Activated naive CD4-positive, alpha-beta T cell treated with anti-CD3 and anti-CD28 coated beads for 36 hours (primary cell): ENCODE measurements at places on chromosomes 1 and 21.
A peak's percentile ranks its signal among the peaks of the same experiment; 100 is the strongest.

DNA sequence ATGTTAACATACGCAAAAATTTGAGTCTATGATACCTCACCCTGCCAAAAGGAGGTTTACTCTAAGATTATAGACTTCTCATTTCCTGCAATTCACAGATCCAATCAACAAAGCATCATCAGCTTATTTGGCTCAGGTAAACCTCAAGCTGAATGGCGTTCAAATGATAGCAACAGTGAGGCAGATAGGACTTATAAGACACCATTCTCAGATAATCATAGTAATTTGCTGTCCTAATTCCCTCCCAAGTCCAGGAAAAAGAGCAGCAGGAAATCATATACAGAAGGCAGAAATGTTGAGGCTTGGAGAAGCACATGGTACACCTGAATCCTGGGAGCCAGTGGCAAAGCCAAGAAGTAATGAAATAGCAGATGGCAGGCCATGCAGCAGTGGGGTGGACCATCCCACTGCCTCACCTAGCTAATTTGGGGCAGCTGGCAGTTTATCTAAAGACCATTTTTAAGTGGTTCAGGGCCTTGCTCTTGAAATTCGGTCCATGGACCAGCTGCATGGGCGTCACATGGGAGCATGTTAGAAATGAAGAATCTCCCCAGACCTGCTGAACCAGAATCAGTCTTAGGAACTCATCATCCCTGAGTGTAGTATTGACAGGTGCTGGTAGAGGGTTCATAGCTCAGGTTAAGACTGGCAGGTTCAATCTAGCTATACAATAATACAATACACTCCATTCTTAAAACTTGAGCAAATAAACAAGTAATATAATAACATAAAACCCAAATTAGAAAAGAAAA lies 57.7 kb downstream of the ASTN1 start:
- no peak for DNase-seq

- no peak for DNase-seq
These were observed 14.7 kb upstream of the GUCA2A start for GRCh38 chr1:42179275-42179674.

DNA sequence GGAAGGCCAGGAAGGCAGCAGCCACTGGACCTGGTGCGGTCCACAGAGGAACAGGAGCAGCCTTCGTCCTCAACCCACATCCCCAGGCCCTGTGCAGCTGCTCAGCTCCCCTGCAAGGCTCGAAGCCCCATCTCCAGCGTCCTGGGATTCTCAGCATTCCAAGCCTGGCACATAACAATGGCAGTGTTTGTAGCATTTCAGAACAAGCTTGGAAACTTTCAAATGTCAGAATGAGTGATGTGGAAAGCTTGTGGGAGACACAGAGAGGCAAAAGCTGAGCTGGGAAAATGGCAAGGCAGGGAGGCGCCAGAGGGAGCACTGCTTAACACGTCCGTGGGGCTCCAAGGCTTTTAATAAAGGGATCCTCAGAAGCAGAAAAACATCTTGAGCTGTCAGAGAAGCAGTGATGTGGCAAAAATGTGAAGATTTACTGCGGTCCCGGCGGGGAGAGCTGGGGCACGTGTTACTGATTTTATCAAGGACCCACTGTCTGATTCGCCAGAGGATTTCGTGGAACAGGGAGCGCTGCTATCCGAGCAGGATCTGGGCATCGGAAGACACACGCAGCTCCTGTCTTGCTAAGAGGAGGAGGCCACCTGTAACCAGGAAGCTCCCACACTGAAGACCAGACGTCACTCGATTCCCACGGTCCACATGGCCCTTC lies 38.1 kb downstream of the TOMM20 start:
- DNase-seq = no peak

DNA sequence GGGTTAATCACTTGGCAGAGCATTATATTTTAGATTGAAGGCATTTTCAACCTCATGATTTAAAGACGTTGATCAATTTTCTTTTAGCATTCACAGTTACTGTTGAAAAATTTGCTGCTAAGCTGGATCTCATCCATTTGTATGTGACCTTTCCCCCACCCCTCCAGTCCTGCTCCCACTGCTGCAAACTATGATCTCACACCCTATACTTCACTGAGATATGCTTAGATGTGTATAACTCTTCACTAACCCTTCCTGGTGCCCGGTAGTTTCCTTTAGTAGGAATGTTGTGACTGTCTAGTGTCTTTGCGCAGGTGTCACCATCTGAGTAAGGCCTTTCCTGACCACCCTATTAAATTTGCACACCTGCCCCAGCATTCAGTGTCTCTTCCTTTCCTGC lies 67.0 kb upstream of the C1orf21 start:
- DNase-seq = no peak

GRCh38 chr1:103156966-103157365 lies 48.6 kb upstream of the COL11A1 start:
- DNase-seq = no peak

DNA sequence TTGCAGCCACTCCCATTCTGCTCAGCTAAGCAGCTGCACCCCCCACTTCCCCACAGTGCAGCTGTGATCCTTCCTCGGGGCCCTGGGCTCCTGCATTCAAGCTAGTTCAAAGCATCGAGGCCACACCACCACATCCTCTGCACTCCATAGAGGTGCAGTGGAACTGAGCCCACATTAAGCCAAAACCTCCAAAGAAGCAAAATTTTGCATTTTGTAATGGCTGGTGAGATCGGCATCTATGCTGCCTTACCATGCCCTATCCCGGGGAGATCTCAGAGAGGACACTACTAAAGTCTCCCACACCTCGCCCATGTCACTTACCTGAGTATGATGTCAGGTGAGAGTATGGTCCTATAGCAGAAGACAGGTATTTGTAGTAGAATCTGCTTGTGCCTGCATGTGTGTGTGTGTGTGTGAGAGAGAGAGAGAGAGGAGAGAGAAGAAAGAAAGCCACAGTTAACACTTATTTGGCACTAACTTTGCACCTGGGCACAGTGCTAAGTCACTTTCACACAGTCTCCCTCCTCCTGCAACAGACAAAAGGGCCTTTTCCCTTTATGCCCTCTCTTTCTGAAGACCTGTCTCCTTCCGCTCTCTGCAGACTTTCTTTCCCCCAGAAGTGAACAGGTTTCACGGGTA lies 89.8 kb downstream of the KIF14 start:
- peak; percentile 69 for DNase-seq

- DNase-seq = no peak
These were observed 9.8 kb downstream of the ATP13A2 start for GRCh38 chr1:17001760-17002523.

DNA sequence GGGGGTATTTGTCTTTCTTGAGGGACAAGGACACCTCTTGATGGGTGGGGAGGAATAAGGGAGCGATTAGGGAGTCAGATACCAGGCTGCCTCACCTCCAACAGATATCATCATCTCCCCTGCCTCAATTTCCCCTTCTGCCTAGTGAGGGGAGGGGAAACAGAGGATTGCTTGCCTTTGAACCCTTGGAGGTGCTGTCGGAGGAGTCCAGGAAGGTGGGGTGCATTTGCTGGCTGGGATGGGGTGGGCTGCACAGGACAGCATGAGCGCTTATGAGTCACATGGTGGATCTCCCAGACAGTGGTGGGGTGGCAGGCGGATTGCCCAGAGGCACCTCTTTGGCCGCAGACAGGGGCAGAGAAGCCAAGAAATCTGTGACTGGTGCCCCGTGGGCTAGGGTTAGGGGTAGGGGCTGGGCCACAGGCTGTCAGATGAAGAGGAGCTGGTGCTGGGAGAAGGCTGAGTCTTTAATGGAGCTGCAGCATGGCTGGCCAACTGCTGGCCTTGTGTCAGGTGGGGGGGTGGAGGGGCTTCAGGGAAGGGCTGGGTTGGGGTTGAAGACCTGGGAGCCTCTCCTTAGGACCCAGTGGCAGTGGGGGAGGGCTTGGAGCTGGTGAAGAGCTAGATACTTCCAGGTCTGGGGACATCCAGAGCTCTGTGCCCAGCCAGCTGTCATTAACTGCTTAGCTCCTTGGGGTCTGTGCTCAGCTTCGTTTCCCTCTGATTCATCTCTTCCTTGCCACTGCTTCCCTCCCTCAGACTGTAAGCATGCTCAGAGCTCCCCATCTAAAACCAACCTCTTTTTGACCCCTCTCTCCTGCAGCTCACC lies 7.0 kb upstream of the ADORA1 start:
- DNase-seq = no peak

DNA sequence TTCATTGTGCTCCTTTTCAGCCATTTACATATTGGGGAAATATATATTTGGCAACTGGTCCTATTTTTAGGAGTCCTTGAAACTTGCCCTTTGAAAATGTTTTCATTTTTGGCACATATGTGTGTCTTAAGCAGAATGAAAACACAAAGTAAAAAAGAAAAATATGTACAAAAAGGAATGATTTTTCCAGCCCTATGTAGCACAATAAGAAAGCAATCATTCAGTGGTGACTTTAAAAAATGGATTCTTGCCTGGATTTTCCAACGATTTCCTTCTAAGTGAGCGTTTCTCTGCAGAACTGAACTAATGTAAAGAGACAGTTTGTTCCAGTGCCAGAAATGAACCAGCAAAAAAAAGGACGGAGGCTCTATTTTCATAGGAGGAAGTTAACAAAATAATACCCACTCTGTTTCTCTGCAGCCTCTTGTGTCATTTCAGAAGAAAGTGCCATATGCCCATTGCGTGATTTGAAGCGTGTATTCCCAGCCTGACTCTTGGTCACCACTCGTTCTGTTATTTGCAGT lies 340.1 kb downstream of the SETD4 start:
- no peak for DNase-seq

DNA sequence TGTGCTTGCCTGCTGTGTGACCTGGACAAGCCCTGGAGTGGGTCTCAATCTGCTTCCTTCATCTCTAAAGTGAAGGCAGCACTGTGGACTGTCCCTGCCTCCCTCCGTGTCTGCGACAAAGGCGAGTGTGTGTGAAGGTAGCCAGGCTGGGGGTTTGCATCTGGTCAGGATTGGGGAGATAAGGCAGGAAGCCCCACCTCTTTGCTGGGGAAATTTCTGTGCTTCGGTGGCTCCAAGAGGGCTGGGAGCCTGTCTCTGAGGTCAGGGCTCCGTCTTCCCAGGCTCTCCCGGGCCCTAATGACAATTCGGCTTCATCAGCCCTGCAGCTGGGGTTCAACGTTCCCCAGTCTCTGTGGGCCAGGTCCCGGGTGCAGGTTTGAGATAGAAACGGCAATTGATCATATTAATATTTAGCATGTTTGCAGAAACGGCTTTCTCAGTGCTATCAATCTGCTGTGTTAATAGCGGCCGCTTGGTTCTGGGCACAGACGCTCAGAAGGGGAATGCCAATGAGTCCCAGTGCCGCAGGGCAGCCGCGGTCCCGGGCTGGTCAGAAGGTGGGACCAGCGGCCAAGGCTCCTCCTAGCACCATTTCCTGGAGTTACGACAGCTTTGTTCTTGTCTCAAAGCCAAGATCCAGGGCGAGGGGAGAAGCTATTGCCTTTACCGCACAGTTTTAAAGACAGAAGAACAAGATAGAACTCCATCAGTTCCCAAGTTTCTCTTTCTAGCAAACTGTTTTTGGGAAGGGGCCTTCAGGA lies 105.7 kb downstream of the PRDM16 start:
- DNase-seq = no peak

GRCh38 chr1:93629101-93630059 lies 52.3 kb downstream of the BCAR3 start:
- DNase-seq = peak; percentile 69

DNA sequence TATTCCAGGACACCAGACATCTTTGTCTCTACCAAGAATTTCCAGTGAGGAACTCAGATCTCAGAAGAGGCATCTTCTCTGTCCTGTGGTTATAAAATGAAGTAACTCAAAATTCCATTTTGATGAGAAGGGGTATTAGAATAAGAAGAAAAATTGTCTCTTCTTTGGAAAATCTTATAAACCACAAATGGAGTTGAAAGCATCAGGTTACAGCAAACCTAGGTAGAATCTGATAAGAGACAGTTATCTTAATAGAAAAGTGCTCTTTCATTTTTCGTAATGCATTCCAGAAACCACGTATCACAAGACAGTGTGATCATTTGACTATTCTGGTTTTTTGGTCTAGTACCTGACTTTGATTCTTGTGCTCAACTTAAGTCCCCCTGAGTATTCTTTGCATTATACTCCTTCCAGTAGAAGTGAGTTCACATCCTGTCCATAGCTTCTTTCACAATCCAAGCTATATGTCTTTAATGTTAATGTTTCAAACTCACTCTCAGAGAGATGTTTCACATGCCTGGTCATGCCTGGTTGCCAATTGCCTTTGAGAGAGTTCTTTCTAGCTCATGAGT lies 120.9 kb upstream of the PRDX6 start:
- DNase-seq = no peak

- no peak for DNase-seq
These were observed 63.8 kb upstream of the CSF1 start for GRCh38 chr1:109846846-109847245.

- DNase-seq = peak; percentile 45
These were observed 1.1 kb downstream of the COL18A1 start for GRCh38 chr21:45405819-45406762.

DNA sequence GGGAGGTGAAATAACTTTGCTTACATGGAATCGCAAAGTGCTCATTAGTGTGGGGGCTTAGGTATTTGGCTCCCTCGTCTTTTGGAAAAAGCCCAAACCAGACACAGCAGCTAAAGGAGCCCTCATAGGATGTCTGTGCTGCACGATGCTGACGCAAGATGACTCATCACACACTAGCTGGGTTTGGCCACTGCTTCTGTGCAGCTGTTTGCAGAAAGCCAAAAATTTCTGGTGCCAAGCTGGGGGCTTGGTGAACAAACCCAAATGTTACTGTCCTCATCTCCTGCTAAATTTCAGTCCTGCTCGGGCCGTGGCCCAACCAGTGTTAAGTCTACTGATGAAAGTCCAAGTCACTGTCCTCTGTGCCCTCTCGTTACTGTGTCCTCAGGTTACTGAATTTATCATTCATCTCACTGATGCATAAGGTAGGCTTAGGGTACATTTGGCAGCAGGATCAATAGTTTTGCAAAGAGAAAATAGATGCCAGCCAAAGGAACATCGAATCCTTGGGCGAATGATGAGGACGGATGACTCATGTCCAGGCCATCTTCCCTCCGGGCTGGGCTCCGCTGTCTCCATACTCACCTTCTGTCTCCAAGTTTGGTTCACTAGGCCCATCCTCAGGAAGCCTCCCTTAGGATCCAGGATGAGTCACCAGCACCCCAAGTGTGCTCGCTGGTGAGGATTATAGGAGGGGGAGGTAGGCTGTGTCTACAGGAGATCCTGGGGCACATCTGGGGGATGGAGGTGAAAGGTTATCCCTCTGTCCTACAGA lies 177.7 kb downstream of the ADSS2 start:
- no peak for DNase-seq
